NCI-H524 (cell line): ENCODE measurements at places on chromosomes 16 and 17.

GRCh38 chr16:339680-340079 lies 12.8 kb downstream of the AXIN1 start:
- DNase-seq = no peak

DNA sequence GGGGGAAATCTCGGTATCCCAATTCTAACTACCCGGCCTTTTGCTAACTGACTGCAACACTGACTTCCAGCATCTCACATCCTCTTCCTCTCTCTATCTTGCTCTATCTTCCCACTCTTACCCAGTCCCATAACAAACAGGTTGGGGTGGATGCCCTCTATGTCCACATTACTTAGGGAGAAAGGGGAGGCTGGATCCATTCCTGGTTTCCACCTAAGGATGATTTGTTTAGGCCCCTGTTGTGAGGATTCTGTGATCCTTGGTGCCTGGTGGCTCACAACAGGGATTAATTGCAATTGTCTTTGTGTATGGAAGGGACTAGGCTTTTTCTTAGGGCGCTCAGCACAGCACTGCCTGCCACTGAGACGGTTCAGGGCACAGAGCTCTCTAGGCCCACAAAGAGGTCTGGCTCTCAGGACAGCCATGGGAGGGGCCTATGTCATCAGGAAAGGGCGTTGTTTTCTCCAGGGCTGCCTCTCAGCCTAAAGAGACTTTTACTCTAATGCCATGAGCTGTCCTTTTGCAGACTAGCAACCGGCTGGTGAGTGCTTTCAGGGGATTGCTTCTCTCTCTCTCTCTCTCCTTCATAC lies 612.1 kb upstream of the SALL1 start:
- DNase-seq = no peak

DNA sequence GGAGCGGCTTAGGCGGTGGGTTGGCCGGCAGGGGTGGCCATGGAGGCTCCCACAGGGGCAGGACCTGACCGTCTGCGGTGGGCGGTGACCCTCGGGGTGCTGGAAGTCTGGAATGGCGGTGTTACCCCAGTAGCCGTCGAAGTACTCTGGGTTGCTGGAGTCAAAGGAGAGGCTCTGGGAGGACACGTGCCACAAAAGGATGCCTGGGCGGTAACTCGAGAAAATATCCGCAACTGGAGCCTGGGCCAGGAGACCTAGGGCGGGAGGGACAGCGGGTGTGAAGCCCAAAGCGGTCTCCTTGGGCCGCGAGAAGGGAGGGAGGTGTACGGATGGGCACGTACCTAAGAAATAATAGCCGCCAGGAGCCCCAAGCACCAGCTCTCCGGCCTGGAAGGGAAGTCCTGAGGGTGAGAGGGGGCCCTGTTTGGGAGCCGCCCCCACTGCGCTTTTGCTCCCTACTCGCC lies 4.6 kb downstream of the ITGA2B start:
- DNase-seq = peak; percentile 43

DNA sequence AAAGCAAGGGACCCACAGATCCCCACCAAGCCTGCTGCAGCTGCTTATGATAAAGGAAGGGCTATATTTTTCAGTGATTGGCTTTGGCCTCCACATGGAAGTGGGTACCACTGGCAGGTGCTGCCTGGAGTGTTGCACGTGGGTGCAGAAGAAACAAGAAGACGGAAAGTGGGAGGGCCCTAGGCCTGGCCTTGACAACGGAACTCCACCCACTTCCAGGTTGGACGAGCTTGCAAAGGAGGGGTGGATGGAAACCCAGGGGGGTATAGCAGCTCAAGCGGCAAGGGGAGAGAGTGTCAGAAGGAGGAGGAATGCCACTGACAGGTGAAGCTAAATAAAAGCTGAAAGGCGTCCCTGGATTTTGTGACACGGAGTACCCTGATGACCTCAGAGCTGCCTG lies 20.3 kb downstream of the TRIM25 start:
- DNase-seq = no peak

DNA sequence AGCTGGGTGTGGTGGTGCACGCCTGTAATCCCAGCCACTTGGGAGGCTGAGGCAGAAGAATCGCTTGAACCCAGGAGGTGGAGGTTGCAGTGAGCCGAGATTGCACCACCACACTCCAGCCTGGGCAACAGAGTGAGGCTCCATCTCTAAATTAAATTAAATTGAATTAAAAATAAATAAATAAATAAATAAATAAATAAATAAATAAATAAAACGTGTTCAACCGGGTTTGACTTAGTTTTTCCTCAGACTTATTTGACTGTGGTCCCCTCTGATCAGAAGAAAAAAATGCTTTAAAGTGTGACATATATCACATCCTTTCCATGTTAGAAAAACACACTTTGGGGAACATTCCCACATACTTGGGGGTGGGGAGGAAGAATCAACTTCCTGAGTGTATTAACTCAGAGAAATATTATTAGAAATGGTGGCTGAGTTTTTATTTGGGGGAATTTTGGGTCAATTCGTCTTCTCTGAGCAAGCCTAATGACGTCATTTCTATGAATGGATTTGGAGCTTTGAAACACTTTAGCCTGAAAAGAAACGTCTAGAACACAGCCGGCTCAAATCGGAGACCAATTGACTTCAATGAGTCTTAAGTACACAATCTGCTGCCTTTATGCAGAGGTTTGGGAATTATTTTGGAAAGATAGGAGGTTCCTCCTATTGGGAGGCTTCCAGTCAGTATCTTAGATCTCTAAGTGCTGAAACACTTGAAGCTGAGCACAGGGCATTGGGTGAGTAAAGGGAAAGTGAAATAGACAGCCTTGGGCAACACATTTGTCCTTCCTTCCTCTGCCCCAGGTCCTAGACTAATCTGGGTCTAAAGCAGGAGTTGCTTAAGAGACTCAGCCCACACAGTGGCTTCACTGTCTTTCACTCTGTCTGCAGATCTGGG lies 132.6 kb downstream of the PITPNC1 start:
- DNase-seq = no peak

- no peak for DNase-seq
Observed at GRCh38 chr17:77034677-77035424, 105.9 kb upstream of the SEC14L1 start.

GRCh38 chr17:37429453-37429852 lies 22.8 kb downstream of the TADA2A start:
- DNase-seq = no peak

DNA sequence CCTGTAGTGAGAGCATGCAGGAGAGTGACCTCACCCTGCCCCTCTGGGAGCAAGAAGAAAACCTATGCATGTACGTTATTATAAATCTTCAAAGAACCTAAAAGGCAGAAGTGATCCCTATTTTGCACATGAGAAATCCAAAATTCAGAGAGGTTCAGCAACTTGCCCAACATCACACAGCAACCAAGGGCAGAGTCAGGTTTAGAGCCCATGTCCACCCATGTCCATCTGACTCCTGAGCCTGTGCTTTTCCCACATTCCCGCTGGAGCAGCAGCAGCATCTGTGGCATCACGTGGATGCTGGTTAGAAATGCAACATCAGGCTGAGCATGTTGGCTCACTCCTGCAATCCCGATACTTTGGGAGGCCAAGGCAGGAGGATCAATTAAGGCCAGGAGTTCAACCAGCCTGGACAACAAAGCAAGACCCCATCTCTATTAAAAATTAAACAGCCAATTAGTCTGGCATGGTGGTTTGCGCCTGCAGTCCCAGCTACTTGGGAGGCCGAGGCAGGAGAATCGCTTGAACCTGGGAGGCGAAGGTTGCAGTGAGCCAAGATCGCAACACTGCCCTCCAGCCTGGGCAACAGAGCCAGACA lies 26.3 kb downstream of the METTL22 start:
- DNase-seq = no peak

DNA sequence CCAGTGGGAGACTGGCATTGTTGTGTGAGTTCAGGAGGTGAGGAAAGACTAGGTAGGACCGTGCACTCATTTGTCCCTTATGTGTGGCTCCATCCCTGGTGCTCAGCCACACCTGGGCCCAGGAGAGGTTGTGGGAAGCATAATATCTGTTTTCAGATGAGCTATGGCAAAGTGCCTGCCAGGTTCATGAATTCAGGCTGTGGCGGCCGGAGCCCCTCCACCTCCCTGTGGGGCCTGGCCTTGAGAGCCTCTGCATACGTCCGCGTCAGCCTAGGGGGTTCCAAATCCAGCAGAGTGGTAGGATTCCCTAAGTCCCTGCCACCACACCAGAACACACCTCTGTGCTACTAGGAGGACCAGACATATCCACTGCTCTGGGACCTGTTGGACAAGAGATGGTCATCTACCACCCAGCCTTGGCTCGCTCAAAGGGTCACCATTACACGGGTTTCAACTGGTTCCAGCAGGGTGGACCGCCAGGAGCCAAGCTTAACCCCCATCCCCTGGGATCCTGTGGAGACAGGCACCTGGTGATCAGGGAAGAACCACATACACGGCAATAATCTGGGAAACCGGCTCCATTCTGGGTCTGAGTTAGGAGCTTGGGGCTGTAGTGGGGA lies 2.0 kb downstream of the B3GNT9 start:
- DNase-seq = no peak

DNA sequence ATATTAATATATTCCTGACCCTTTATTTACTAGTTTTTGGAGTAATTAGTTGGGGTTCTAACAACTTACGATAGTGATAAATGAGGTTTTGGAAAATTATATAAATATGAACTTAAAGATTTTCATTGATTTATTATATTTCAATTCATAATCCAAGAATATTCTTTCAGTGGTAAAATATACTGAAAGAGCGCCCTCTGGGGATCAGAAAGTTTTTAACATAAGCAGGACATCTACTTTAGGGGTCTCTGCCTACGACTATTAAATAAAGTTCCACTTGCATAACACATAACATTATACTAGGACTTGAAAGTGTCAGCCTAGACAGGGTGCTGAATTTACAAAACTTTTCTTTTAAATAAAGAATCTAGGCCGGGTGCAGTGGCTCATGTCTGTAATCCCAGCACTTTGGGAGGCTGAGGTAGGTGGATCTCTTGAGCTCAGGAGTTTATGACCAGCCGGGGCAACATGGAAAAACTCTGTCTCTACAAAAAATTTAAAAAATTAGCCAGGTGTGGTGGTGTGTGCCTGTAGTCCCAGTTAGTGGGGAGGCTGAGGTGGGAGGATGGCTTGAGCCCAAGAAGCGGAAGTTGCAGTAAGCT lies 15.6 kb downstream of the RFWD3 start:
- DNase-seq = no peak

DNA sequence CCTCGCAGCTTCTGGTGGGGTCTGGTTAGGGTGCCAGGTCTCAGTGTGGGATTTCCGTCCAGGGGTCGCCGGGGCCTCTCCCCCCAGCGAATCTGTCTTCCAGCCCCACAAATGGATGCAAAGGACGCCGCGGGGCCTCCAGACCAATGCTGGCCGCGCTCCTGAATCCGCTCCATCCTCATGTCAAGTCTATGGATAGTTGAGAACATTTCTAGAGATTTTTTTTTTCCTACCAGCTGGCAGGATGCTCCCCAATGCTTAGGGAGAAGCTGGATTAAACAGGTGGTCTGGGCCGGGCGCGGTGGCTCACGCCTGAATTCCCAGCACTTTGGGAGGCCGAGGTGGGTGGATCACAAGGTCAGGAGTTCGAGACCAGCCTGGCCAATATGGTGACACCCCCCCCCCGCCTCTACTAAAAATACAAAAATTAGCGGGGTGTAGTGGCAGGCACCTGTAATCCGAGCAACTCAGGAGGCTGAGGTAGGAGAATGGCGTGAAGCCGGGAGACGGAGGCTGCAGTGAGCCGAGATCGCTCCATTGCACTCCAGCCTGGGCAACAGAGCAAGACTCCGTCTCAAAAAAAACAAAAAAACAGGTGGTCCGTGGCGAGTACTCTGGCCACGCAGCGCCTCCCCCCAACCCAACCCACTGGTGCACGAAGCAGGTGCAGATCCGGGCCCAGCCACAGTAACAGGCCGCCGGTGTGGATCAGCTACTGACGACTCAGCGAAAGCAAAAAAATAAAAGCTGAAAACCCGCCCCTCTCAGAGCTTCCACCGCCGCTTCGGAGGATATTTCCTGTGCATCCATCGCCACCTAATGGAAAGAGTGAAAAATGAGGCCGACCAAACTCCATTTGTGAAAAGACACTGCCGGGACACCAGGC lies 1.1 kb upstream of the NXN start:
- peak; percentile 61 for DNase-seq

DNA sequence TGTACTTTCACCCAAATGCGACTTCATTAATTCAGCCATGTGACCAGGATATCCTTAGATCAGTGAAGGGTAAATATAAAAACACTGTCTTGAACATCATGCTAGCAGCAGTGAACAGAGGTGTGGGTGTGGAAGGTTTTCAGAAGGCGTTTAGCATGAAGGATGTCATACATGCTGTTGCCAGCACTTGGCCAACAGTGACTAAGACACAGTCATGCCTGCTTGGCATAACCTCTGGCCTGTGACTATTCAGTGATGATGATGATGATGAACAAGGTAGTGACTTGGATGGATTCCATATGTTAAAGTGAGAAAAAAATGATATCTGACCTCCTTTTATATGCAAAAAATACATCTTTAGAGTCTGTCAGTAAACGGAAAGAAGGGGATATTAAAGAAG lies 97.9 kb downstream of the MAP2K4 start:
- DNase-seq = no peak

DNA sequence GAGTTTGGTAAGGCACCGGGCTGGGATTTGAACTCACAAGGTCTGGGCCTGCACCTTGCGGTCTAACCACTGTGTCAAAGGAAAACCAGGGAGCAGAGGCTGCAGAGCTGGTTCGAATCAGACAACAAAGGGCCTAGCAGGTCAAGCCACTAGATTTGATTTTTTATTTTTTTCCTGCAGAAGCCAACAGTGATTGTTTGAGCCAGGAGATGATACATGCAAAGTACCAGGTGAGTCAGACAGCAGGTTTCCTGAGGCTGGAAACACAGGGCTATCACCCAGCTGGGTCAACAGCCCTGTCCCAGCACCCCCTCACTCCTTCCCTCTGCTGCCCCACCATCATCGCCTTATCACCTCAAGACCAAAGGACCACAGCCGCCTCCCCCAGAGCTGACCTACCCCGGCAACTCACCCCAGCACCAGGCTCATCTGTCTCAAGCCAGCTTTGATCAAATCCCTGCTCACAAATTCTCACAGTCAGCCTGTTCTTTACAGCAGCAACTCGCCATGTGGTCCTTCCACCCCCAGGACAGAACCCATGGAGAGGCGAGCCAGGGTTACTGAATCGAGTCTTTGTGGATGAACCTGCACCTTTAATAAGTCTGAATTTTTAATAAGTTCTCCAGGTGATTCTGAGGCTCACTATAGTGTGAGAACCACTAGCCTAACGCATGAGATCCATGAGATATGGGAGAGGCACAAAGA lies 13.0 kb upstream of the KRT19 start:
- no peak for DNase-seq

- no peak for DNase-seq
Observed at GRCh38 chr16:51012396-51012795, 138.7 kb downstream of the SALL1 start.

GRCh38 chr16:16933861-16934260 lies 536.9 kb downstream of the XYLT1 start:
- no peak for DNase-seq

- no peak for DNase-seq
Observed at GRCh38 chr16:58125781-58126335, 3.3 kb downstream of the CFAP20 start.

GRCh38 chr17:76219670-76220383 lies 20.5 kb downstream of the RNF157 start:
- DNase-seq = no peak
